ENCODE measurements at places on chromosomes 4 and X.

- no peak for DNase-seq
These were observed 424.5 kb upstream of the PCDH7 start for GRCh38 chr4:30295652-30296051.

- no peak for DNase-seq
These were observed 2.6 kb upstream of the CNOT6L start for GRCh38 chr4:77821775-77822174.

GRCh38 chrX:119453202-119453601 lies 15.0 kb upstream of the SLC25A5 start:
- DNase-seq = no peak

- no peak for DNase-seq
These were observed 25.4 kb upstream of the IL2 start for GRCh38 chr4:122481766-122482405.

- DNase-seq = no peak
These were observed 9.1 kb downstream of the IL13RA1 start for GRCh38 chrX:118736394-118737010.

DNA sequence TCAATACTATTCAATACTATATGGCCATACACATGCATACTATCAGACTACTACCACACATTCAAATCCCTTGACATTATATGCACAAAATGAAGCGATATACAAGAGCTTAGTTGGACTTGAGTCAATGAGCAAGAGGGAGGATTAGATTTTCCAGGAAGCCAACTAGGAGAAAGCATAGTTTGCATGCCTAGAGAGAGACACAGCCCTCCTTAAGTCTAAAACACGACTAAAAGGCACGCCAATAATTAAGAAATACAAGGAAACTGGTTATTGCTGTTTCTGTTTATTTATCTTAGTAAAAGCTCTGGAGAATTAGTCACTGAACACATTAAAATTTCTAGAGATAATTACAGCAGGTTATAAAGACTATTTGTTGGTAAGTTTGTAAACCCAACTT lies 21.8 kb downstream of the MBNL3 start:
- no peak for DNase-seq

- DNase-seq = no peak
These were observed 58.2 kb downstream of the BRWD3 start for GRCh38 chrX:80751456-80751855.

DNA sequence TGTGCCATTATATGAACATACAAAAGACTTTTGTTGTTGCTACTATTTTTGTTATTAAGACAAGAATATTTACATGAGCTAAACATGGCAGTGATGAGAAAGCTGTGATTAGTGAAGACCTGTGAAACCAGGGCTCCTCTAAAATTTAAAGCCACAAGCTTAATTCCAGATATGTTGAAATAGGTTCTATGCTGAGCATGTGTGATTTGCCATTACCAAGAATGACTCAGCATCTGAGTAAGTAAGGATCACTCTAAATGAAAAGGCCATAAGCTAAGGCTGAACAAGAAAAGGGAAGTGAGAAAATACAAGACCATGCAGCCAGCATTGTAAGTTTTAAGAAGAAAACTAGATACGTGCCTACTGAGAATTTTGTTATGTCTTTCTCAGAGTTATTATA lies 75.9 kb upstream of the CAMK2D start:
- DNase-seq = peak; percentile 2

- DNase-seq = no peak
These were observed 185.9 kb downstream of the CFAP299 start for GRCh38 chr4:80521438-80521837.

All from SW480 (cell line).